ENCODE measurements at places on chromosomes 7 and 10.

- no peak for DNase-seq
These were observed 11.6 kb downstream of the CHAT start for GRCh38 chr10:49625411-49625810.

GRCh38 chr10:73076360-73077183, 20.1 kb downstream of the P4HA1 start:
- no peak for DNase-seq

DNA sequence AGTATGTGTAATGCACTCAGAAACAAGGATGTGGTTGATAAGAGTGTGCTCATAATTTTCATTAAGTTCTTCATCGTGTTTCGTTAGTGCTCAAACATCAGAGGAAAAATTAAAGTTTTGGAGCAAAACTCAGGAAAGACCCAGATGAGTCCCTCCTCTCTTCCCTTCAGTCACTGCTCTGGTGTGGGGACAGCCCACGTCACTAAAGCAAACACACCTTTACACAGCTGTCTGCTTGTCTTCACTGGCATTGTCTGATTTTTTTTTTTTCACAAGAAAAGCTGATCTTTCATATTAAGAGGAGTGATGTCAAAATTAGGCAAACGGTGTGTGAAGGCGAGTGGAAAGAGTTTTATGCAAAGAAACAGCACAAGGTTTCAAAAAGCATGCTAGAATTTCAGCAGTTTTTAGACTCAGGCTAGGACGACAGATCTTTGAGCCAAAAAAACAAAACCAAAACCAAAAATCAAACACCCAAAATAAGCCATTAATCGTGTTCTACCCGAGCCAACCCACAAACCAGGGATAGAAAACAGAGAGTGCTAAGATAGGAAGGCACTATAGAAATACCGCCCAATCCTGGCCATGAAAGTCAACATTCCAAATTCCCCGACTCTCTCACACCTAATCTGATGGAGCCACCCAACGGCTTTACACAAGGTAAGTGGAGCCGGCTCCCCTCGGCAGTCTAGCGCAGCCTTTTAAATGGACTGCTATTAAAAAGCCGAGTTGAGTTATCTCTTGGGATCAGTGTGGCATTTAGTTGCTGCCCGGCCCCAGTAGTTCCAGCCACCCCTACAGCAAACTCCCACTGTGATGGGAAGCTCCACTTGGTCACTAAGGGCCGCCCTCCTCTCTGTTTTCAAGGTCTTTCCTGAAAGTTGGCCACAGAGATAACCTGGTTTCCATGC, 27.9 kb upstream of the GATA3 start:
- no peak for DNase-seq

GRCh38 chr10:120794390-120794789, 56.8 kb upstream of the WDR11 start:
- no peak for DNase-seq

DNA sequence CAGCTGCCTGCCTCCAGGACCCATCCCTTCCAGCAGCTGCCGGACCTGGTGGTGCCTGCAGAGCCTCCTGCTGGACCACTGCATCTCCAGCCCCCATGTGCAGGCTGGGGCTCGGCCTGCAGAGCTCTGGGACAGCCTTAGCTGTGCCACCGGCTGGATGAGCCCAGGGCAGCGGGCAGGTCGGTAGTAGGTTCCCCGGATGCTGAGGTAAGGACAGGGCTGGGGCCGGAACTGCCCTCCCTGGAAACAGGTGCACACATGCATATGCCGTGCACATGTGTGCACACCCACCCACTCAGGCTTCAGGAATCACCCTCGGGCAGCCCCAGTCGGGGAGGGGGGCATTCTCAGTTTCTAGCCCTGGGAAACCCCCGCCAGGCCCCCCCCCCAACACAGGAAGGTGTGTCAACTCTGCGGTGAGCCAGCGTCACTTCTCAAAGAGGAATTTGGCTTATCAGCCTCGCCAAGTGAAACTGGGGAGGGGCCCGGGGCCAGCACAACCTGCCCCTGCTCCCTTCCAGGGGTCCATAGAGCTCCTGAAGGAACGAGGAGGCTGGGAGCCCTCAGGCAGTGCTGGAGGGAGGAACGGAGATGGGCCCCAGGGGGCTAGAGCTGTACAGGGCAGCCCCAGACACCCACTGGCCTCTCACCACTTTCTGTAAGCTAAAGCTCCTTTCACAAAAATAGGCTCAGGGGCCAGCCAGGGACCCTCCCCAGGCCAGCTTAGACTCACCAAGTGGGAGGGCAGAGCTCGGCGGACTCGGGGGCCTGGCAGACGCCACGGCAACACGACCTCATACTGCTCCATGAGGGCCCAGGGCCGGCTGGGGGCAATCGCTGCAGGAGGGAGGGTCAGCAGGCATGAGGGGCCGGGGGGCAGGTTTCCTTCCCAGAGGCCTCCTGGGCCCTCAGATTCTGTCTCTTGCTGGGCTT, 1.7 kb downstream of the ADAM8 start:
- peak; percentile 89 for DNase-seq

- DNase-seq, result no peak
These were observed 22.4 kb upstream of the ZNF107 start for GRCh38 chr7:64643566-64643965.

DNA sequence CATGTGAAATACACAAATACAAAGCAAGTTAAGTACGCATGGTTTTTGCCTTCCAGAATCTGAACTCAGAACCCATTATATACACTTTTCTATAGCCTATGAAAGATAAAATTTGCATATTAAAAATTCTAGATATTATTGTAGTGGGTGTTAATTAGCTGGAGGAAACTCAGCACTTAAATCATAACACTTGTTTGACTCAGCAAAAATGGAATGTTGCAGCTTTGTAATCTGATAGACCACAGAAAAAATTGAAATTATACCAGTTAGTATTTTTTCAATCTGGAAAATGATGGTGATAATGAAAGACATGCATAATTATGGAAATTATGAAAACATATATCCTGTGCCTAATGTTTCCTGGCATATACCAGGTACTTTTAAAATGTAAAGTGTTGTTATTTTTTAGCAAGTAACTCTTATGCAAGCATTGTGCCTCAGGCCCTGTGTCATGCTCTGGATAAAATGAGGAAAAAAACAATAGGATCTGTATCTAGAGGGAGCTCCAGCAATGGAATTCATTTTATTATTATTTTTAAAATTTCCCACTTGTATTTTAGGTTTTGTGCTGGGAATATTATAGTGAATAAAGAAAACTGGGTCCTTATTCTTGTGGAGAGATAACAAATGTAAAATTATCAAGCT, 490.4 kb upstream of the SEMA3A start:
- DNase-seq, result no peak

Measured in activated naive CD4-positive, alpha-beta T cell treated with Interleukin-2 at 50 U/mL for 16 hours (primary cell).